Dorsolateral prefrontal cortex (tissue), 122 donors: ENCODE measurements at places on chromosomes 7 and 10. TPM values are rescaled to one million over a fixed set of nuclear protein-coding genes. Genes with fewer than 3 reads are reported as not detected.

TLX1 gene
- not detected for total RNA-seq

DNA sequence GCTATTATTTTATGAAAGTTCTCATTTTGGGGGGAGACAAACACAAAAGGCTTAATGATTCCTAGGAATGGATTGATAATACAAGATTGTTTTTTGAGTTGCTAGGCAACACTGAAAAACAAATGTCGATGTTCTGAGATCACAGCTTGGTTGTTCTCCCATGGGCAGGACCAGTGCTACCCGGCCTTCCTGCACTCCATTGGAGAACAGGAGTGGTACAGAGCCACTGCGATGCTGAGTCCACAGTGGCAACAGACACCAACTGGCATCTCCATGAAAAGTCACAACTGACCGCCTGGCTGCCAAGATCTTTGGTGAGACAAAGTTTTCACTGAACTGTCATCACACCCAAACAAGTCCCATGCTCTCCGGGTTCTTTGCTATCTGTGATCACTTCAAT, 68.9 kb upstream of the NMT2 start:
- no peak for DNase-seq

DNA sequence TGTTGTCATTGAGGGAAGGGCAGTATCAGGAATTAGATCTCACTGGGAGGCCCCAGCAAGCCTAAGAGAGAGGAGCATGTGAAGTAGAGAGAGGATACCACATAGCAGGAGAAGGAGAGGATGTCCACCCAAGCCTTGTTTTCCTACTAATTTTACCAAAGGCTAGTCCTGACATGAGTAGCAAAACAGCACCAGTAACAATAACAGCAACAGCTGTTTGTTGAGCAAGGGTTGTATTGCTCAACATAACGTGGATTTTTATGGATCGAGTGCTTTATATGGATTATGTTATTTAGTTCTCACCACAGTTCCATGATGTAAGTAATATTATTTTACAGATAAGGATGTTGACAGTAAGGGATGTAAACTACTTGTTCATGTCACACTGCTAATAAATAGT, 135.2 kb upstream of the DLX6 start:
- DNase-seq: no peak

SNX10 gene
- 115 TPM for total RNA-seq

DNA sequence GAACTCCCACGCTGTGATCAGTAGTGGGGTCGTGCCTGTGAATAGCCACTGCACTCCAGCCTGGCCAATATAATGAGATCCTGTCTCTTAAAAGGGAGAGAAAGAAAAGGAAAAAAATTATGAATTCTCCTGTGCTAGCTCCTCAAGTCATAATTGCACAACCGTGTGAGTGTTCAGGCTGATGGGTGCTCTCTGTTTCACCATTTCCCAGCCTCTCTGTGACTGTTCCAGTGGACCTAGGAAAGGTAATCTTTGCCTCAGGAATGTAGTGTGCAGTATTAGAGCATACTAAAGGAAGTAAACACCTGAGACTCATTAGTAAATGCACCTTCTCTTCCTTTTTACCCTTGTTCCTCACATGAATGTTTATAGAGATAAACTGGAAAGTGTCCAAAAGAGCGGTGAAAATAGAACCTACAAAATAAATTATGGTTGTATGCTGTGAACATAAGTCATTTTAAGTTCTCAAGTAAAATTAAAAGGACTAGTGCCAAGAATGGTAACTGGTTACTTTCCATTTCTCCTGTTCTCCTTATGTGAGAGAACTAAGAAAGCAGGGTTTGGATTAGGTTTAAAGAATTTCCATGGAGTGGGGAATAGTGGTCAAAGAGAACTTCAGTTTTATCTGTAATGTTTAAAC, 42.7 kb downstream of the INPP5F start:
- no peak for DNase-seq

EPO gene
- not detected for total RNA-seq

CCDC172 gene
- total RNA-seq: not detected

LIPN gene
- not detected for total RNA-seq

DNA sequence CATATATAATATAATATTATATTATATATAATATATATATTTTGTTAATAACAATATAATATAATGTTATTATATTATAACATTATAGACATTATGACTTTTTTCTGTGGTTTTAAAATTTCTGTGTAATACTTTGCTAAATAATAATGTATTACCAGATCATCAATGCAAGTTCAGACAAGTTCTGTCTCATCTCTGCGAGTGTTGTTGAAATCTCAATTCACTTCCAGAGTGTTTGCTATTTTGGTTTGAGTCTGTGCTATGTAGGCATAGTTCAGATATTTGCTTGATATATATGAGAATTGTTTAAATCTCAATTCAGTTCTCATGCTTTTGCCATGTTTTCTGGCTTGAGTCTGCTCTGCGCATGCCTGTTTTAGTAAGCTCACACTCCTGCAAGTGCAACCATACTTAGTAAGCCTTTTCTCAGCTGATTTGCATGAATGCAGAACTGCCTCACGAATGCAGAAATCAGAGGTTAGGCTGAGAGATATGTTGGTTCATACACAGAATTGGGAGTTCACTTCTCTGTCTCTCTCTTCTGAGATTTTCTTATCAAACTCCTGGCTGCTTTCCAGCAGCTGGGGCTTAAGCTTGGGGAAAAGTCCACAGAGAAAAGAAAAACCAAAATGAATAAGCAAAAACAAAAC, 830.2 kb upstream of the SORCS1 start:
- no peak for DNase-seq

C7orf33 gene
- total RNA-seq: not detected

- no peak for DNase-seq
Measured at GRCh38 chr10:13402021-13402420, 53.9 kb upstream of the SEPHS1 start.

DNA sequence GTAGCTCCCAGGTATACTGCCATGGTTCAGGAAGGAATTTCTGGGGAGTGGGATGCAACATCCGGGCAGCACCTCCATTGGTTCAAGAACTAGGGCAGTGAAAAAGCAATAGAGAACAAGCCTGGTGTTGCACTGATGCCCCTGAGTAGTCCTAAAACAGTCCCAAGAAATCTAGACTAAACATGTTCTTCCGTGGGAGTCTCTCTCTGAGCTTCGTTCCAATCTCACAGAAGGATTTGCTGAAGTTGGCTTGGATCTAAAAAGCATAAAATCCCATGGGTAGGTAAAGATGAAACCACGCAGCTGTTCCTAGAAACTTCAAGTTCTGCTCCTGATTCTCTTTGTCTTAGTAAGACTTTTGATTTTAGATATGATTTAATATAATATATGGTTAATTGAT, 154.5 kb downstream of the PLXDC2 start:
- no peak for DNase-seq

GRCh38 chr10:96288151-96288621, 16.0 kb upstream of the DNTT start:
- DNase-seq: no peak

GRCh38 chr10:125455431-125455830, 227.5 kb downstream of the TEX36 start:
- no peak for DNase-seq

GRCh38 chr10:48940372-48940771, 732 bp upstream of the LRRC18 start:
- no peak for DNase-seq

DNA sequence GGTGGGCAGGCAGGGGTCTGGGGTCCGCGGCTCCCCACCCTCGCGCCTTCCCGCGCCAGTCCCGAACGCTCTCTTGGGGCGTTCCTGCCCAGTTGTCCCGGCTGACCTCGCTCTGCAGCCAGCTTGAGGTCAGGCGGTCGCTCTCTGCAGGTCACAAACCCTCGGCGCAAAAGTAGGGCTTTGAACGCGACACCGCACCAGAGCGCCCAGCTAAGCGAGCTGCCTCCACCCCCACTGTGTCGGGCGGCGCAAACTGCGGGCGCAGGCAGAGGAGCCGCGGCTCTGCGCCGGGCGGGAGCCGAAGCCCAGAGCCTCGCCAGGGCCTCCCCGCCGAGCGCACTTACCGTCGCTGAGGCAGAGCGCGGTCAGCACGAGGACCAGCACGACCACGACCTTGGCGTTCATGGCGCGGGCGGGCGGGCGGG, 284 bp downstream of the CXCL12 start:
- DNase-seq: no peak

GRCh38 chr7:70498232-70498992, 633.5 kb upstream of the GALNT17 start:
- no peak for DNase-seq

WNT16 gene
- 0.63 TPM for total RNA-seq

- no peak for DNase-seq
Measured at GRCh38 chr7:132545756-132546155, 30.5 kb downstream of the PLXNA4 start.

MRLN gene
- total RNA-seq: 0.91 TPM

UMAD1 gene
- total RNA-seq: 23.9 TPM

GRCh38 chr7:21962677-21963076, 17.0 kb upstream of the CDCA7L start:
- no peak for DNase-seq

- peak; percentile 16 for DNase-seq
Measured at GRCh38 chr7:78770422-78771410, 682.8 kb downstream of the MAGI2 start.

DNA sequence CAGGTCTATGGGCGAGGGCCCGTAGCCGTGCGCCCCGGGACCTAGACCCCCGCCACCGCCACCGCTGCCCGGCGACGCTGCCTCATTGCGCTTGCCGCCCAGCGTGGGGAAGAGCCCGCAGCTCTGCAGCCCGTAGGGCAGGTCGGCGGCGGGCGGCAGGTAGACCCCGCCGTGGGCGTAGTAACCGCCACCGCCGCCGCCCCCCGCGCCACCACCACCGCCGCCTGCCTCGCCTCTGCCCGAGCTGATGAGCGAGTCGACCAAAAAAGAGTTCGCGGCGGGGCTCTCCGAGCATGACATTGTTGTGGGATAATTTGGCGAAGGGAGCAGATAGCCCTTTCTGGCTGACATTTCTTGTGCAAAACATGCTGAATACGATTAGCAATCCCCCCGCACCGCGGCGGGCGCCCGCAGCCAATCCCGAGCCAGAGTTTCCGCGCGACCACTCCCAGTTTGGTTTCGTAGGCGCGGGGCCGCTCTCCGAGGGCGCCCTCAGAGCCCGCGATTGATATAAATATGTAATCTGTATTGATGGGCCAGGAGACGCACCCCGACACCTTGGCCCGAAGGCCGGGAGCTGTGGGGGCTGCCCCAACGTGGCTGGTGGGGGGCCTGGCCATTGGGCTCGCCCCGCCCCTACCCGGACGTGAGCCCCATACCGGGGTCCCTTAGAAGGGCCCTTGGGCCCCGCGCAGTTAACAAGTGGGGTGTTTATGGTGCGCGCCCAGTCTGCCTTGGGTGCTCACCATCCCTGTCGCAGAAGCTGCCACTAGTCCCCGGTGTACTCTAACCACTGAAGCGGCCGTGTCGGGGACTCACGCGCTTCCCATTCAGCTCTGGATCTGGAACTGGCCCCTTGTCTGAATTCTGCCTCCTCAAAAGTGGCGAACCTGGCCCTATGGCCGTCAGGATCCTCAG, at the start of gene HOXA10:
Gene HOXA10 (minus strand): TSS at position 365 of the 918 bp plus-strand sequence. CDS start 14 bp downstream, at position 351.
- no peak for DNase-seq

DNA sequence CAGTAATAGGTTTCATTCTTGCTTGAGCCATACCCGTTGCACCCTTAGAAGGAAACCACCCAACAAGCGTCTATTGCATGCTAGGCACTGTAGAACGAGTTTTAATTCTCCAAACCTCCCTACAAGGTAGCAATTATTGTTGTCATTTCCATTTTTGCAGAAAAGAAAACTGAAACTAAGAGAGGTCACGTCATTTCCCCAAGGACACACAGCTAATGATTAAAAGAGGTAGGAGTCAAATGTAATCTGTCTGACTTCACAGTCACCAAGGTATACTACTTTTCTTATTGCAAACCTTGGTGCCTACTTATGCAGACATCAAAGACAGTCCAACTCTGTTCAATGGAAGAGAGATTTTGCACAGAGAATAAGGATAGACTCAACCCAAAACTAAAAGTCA, 49.1 kb upstream of the C1QL3 start:
- DNase-seq: no peak

DNA sequence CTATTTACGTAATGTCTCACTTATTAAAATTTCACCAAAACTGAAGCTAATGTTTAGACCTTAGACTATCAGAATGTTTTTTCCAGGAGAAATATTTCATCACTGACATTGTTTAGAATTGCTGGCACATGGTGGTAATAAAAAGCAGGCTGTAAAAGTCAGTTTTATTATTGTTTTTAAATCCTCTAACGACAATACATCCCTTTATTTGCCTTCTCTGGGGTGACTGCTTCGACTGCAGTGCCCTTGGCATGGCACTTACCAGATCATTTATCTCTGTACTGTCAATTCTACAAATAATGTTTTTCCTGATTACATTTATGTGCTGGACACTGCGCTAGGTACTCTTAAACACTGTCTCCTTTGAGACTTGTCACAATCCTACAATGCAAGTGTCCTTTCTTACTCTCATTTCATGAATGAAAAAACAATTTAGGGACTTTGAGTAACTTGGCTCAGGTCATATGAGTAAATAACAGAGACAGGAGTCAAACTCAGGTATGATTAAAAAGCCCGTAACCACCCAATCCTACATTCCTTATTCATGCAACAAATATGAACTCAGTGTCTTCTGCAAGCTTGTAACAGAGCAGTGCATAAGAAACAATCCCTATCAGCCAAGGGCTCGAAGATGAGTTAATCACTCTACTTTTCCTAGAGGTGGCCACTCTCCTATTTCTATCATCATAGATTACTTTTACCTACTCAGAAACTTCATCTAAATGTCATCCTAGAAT, 5.6 kb upstream of the ING3 start:
- DNase-seq: no peak

- DNase-seq: no peak
Measured at GRCh38 chr10:118342638-118343020, 505 bp upstream of the FAM204A start.
